ENCODE measurements at places on chromosomes 4 and X. TPM values are rescaled to one million over a fixed set of nuclear protein-coding genes. Genes with fewer than 3 reads are reported as not detected.

DNA sequence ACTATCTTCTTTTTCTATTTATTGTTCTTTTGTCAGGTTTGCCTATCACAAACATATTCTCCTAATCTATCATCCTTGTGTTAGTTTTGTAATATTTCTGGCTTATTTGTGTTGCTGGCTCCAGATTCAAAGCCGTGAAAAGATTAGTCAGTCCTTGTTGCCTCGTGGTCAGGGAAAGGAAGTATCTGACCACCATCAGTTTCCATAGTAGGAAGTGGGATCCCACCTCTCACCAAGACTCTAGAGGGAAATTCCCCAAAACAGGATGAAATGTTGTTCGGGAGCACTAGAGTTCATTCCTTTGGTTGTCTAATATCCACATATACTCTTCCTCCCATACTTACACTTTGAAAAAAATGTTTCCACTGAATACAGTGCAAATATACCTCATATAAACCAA is 131.0 kb upstream of the HUWE1 start:
- H3K27ac ChIP-seq = no peak overlapping the region
- peak overlapping the region; percentile 7 for H3K4me3 ChIP-seq
- H3K36me3 ChIP-seq = no peaks in the 10 kb centered on the region
- no peaks in the 10 kb centered on the region for H3K27me3 ChIP-seq

DNA sequence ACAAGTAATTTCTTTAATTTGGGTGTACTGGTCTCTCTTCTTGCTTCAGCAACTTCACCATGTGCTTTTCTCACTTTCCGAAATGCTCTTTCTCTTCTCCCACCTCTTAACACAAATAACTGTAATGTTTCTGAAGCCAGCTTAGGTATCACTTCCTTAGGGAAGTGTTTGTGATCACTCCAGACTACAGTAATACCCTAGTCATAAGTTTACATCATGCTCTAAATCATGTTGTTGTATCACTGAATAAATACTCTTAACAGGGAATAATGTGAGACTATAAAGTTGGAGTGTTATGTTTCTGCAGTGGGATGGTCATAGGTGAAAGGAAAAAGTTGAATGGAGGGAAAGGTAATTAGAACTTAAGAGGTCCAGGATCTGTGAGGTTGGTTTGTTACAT is 712.3 kb downstream of the C4orf33 start:
- no peaks in the 10 kb centered on the region for H3K27me3 ChIP-seq
- no peaks in the 10 kb centered on the region for H3K4me1 ChIP-seq
- no peaks in the 10 kb centered on the region for H3K36me3 ChIP-seq
- no peak overlapping the region for H3K27ac ChIP-seq
- DNase-seq = no peak
- H3K4me3 ChIP-seq = no peak overlapping the region

- no peak overlapping the region for H3K27ac ChIP-seq
- no peak for DNase-seq
- H3K4me1 ChIP-seq = no peaks in the 10 kb centered on the region
- H3K4me3 ChIP-seq = no peak overlapping the region
- H3K36me3 ChIP-seq = no peaks in the 10 kb centered on the region
Measured at GRCh38 chr4:174646326-174646725, 124.0 kb upstream of the HPGD start.

GRCh38 chr4:169236873-169237626 is 33.7 kb downstream of the SH3RF1 start:
- no peak overlapping the region for H3K4me3 ChIP-seq
- H3K27ac ChIP-seq = no peak overlapping the region
- no peaks in the 10 kb centered on the region for H3K36me3 ChIP-seq
- peaks cover 8% of the 10 kb centered on the region for H3K27me3 ChIP-seq

- peaks cover 1% of the 10 kb centered on the region for H3K36me3 ChIP-seq
- H3K27ac ChIP-seq = peak overlapping the region; percentile 72
- H3K4me3 ChIP-seq = peak overlapping the region; percentile 86
- peak; percentile 77 for DNase-seq
- peaks cover 17% of the 10 kb centered on the region for H3K4me1 ChIP-seq
Measured at GRCh38 chr4:140149846-140150635, 3.9 kb downstream of the MAML3 start.

The NEK1 gene
- 12.2 TPM for total RNA-seq

GRCh38 chr4:181971411-181971810 is 271.8 kb upstream of the TENM3 start:
- H3K27me3 ChIP-seq = no peaks in the 10 kb centered on the region
- H3K4me3 ChIP-seq = no peak overlapping the region
- no peak overlapping the region for H3K27ac ChIP-seq
- H3K4me1 ChIP-seq = no peaks in the 10 kb centered on the region
- no peak for DNase-seq

GRCh38 chrX:15815779-15816437 is 25.6 kb downstream of the ZRSR2 start:
- H3K4me3 ChIP-seq = no peak overlapping the region
- peak; percentile 34 for DNase-seq
- H3K27me3 ChIP-seq = no peaks in the 10 kb centered on the region
- peaks cover 40% of the 10 kb centered on the region for H3K4me1 ChIP-seq
- H3K36me3 ChIP-seq = peaks cover 43% of the 10 kb centered on the region

The CXorf49 gene
- not detected for total RNA-seq

DNA sequence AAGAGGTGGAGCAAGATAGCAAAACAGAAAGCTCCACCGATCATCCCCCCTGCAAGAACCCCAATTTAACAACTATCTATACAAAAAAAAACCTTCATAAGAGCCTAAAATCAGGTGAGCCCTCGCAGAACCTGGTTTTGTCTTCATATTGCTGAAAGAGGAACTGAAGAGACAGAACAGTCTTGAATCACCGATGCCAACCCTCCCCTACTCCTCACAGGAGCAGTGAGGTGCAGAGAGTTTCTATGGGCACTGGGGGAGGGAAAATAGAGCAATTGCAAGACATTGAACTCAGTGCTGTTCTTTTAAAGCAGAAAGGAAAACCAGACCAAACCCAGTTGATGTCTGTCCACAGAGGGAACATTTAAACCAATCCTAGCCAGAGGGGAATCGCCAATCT is 1370.3 kb downstream of the FAM133A start:
- no peaks in the 10 kb centered on the region for H3K4me1 ChIP-seq
- no peak overlapping the region for H3K27ac ChIP-seq
- no peak for DNase-seq
- no peaks in the 10 kb centered on the region for H3K27me3 ChIP-seq
- no peak overlapping the region for H3K4me3 ChIP-seq

- no peak for DNase-seq
- no peaks in the 10 kb centered on the region for H3K27me3 ChIP-seq
- no peak overlapping the region for H3K27ac ChIP-seq
- H3K4me1 ChIP-seq = no peaks in the 10 kb centered on the region
Measured at GRCh38 chrX:122464341-122464740, 719.7 kb upstream of the GRIA3 start.

All from activated CD4-positive, alpha-beta T cell treated with anti-CD3 and anti-CD28 coated beads for 36 hours (primary cell).